ENCODE measurements at places on chromosomes 6 and 20.

DNA sequence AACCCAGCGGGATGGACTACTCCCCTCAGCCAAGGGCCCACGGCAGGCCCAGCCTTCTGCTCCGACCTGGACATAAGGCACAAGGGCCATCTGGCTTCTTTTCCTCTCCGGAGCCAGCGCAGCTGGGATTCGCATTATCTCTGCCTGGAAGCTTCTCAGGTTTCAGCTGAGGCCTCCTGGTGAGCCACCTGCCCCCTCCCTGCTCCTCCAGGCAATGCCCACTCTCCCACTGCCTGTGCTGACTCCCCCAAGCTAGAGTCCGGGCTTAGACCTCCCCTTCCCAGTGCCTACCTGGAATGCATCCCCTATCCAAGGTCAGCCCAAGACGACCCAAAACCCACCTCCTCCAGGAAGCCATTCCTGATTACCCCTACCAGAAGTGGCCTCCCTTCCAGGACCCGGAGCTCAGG lies 60.7 kb downstream of the EZR start:
- DNase-seq = peak; percentile 30

DNA sequence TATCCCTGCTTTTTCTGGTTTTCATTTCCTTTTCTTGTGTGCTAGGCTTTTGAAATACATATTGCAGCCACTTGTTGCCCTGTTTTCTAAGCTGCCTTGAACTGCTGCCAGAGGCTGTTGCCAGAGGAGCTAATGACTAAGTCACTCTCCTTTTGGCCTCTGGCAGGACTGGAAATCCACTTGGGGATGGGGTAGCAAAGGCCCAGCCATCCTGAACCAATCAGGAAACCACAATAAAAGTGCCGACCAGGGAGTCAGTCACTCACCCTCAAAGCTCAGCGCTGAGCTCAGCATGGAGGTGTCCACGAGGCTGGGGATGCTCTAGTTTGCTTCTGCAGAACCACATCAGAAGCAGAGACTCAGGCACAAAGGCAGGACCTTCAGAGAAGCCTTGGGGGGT lies 813.0 kb downstream of the DHX35 start:
- no peak for DNase-seq

- no peak for DNase-seq
These were observed 166.6 kb downstream of the ARID1B start for GRCh38 chr6:156943816-156944215.

GRCh38 chr20:51183451-51183850 lies 160.5 kb upstream of the KCNG1 start:
- DNase-seq = peak; percentile 69

DNA sequence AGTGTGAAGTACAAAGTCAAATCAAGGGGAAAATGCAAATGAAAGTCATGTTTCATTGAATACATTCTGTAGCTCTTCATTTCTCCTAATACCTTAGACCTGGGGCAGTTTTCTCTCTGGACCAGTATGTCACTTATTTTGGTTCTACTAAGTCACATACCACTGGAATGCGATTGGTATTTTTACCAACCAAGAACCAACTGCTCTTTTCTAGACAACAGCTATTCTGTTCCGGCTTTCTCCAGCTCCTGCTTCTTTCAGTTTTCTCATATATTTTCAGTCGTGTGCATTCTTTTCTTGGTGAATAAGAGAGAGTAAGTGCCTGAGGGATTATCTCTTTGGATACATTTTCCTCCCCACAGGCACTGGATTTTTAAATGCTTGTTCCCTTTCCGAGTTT lies 39.2 kb upstream of the SPACA1 start:
- DNase-seq = no peak

GRCh38 chr20:25076731-25077609 lies 5.0 kb downstream of the VSX1 start:
- no peak for DNase-seq

DNA sequence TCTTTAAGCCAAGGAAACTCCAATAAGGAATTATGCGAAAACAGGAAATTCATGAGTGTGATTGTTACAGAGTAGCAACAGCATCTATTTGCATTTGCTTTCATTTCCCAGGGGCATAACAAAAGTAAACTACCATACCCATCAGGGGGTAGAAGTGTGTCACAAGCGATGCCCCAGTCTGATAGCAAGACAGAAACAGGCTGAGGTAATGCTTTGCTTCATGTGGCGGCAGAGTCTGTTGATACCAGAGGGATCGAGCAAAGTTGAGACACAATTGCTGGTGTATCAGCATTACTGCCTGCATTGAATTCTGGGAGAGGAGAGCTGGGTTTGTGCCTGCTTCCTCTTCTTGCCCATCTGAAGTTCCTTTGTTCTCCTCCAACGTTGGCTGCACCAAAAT lies 51.2 kb upstream of the LYRM2 start:
- DNase-seq = no peak

DNA sequence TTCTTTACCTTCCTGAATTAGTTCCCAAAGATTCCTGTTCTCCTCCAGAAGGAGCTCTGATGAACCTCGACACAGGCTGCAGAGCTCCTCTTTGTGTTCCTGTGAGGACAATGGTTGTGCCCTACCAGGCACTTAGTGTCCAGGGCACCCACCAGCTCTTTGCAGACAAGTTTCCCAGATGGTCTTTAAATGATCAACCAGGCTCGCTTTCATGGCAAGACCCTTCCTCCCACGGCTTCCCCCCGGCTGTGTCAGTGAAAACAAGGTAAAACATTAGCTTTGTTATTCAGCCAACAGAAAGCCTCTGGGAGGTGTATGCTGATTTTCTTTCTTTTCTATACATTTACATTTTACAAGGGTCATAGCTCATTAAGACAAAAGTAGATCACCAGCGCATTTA lies 32.3 kb upstream of the CNKSR3 start:
- DNase-seq = no peak

DNA sequence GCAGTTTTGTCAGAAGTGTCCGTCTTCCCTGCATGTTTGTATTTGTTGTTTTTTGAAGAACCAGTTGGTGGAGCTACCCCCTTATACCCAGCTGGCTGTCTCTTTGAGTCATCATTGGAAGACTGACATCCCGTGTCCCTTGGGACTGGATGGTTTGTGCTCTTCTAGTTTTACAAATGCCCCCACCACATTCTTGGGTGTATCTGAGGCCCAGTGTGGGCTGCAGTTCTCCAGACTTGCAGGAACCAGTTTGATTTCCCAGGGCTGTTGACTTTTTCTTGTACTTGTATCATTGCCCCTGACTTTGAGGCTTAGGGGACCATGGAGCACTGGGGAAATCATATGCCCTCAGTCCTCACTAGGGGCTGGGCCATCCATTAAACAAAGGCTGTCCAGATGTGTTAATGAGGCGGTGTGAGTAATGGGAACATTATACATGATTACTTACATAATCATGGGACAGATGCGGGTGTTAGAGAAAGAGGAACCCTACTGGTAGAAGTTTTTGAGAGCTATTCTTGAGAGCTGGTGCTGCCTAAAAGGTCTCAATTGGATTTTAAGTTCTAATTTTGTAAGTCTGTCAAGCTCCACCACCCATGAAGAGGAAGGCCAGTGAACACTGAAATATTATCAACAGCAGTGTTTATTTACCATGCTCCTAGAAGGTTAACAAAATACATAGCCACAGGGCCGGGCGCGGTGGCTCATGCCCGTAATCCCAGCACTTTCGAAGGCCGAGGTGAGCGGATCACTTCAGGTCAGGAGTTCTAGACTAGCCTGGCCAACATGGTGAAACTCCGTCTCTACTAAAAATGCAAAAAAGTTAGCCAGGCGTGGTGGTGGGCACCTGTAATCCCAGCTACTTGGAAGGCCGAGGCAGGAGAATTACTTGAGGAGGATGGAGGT lies 8.5 kb downstream of the JARID2 start:
- DNase-seq = peak; percentile 41

DNA sequence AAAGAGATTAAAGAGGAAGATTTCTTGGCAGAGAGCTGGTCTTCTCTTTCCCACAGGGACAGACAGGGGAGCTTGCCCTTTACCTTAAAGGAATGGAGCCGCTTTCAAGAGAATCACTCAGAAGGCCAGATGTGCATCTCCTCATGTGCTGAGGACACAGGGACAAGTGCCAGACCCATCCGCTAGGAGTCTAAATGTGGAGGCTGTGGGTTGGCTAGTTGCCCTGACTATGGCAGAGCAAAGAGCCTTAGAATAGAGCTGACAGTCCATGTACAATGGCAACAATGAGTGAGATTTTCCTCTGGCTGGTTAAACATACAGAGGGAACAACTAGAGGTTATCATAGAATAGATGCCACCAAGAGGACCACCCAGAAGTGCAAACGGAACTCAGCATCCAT lies 7.3 kb upstream of the DOK5 start:
- DNase-seq = no peak

DNA sequence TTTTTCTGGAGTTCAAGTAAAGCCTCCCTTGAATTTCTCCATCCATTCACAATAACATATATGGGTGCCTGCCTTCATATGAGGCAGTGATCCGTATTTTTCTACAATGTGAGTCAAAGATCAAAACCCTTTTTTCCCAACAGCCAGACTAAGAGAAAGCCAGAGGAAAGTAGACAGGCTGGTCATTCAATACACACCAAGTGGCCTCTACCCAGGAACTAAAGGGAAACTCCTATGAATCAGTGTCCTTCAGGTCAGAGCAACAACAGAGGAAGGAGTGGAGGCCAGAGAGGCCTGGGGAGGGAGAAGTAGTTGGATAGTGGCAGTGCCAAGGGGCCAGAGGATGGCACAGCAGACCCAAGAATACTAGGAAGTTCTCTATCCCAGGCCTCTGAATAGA lies 23.8 kb downstream of the SIM1 start:
- DNase-seq = no peak

GRCh38 chr20:60653111-60653845 lies 598.8 kb upstream of the CDH4 start:
- no peak for DNase-seq

DNA sequence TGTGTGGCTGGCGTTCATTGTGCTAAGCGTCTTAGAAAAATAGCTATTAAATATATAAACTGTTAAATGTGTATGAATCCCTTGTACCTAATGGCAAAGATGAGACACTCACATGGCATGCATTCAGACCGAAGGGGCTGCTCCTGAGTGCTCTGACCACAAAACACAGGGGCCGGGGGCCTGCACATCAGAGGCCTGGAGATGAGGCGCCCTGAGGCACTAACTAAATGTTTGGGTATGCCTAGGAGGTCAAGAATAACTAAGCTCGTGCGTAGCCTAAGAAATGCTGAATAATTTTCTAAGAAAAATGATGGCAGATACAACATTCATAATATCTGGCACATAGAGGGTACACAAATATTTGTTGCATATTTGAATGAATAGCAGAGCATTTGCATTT lies 92.5 kb downstream of the PSMB1 start:
- DNase-seq = no peak

DNA sequence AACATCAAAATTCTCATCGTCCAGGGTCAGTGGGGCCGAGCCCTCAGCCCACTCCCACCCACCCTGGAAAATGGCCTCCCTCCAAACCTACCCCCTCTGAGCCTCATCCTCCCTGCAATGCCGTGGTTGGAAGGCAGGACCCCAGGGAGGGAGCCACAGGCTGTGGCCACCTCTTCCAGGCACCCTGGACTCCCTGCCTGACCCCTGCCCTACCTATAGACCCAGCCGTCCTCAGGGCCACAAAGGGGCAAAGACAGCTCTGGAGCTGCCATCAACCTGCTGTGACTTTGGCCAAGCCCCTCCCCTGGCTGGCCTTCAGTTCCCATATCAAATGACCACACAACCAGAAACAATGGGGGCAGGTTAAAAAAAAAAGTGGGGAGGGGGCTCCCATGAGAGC lies 2.3 kb upstream of the UCKL1 start:
- DNase-seq = no peak

DNA sequence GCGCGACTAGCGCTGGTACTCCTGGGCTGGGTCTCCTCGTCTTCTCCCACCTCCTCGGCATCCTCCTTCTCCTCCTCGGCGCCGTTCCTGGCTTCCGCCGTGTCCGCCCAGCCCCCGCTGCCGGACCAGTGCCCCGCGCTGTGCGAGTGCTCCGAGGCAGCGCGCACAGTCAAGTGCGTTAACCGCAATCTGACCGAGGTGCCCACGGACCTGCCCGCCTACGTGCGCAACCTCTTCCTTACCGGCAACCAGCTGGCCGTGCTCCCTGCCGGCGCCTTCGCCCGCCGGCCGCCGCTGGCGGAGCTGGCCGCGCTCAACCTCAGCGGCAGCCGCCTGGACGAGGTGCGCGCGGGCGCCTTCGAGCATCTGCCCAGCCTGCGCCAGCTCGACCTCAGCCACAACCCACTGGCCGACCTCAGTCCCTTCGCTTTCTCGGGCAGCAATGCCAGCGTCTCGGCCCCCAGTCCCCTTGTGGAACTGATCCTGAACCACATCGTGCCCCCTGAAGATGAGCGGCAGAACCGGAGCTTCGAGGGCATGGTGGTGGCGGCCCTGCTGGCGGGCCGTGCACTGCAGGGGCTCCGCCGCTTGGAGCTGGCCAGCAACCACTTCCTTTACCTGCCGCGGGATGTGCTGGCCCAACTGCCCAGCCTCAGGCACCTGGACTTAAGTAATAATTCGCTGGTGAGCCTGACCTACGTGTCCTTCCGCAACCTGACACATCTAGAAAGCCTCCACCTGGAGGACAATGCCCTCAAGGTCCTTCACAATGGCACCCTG lies 1.6 kb downstream of the TPBG start:
- DNase-seq = peak; percentile 17

DNA sequence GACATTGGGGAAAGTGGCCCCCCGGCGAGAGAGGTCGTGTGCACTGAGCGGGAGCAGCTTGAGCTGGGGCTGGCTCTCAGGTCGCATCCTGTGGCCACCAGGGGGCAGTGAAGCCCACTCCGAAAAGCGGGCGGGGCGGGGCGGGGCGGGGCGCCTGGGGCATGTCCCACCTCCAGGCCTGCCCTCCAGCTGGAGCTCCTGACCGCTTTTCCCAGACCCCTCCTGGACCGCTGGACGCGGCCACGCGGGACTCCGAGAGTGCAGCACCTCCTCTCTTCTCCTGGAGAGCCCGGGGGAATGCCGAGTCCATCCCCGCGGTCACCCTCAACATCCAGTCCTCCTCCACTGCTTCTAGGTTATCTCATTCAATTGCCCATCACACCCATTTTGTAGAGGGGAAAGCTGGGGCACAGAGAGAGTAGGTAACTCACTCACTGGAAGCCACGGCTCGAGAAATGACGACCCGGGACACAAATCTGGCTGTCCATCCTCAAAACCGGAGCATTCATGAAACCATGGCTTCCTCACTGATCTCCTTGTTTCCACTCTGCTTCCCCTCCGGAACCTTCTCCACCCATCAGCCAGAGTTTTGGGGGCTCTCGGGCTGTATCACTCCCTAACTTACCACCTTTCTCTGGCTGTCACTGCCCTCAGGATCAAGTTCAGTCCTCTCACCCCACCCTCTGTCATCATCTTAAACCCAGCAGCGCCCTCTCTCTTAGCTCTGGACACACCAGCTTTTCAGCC lies 24.1 kb downstream of the COX4I2 start:
- DNase-seq = peak; percentile 91

DNA sequence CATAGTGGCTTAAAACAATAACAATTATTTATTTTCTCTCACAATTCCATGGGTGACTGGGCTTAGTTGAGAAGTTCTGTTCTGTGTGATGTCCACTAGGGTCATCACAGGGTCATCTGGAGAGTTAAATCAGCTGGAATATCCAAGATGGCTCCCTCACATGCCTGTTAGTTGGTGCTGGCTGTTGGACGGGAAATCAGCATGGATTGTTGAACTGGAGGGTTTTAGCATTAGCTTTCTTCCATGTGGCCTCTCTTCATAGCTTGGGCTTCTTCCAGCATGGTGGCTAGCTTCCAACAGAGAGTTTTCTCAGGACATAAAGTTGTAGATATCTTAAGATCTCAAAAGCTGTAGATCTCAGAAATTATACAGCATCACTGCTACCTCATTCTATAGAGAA lies 19.6 kb downstream of the MARCKS start:
- DNase-seq = no peak

GRCh38 chr20:23870461-23870860 lies 9.1 kb downstream of the CST5 start:
- DNase-seq = no peak

All from HTR-8/SVneo (cell line).